ENCODE measurements at places on chromosomes 7 and 10.

GRCh38 chr7:36512616-36513015, 123.0 kb downstream of the ANLN start:
- no peak for DNase-seq

DNA sequence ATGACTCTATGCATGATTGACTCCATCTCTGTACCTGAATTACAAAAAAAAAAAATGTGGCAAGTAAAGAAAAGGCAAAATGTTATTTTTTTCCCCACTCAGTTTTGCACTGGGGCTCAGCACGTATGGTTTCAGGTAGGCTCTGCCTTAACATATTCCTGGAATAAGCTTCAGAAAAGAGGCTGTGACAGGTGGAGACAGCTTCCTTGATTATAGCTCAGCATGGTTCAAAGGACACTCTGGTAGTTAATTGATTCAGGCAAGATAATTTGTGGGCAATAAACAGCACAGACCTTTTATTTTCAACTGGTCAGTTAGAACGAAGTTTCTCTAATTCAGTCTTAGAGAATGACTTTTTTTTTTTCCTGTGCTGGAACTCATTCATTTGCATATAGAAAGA, 347.3 kb downstream of the GALNT17 start:
- no peak for DNase-seq

DNA sequence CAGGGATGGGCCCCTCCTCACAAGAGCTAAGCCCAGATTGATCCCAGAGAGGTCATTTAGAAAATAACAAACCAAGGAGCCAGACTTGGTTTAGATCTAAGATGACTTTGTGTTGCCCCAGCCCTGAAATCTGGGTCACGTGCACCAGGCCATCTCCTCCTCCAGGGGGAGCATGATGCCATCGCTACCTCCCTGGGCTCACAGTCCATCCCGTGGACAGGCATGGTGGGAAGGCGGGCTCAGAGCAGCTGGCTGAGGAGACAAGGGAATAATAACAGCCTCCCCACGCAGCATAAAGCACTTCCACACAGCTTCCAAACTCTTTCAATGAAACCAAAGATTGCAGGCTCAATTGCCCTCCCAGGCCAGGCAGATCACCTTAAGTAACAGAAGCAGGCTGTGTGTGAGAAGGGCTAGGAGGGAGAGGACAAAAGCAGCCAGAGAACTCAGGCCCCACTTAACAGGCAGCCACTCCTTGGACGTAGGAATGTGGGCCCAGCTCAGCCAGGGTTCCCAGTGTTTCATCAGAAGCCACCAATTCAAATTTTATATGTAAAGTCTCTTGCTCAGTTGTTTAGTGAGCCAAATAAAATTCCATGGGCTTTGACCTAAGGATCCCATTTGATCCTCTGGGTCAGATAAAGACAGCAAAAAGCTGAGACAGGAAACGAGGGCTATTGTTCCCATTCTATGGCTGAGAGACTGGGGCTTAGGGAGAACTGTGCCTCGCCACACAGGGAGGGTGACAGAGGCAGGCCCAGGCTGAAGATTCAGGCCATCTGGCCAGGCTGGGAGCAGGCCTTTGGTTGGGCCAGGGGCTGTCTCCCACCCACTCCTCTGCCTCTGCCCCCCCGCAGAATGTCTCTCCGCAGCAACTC, 100.2 kb downstream of the COL13A1 start:
- peak; percentile 16 for DNase-seq

DNA sequence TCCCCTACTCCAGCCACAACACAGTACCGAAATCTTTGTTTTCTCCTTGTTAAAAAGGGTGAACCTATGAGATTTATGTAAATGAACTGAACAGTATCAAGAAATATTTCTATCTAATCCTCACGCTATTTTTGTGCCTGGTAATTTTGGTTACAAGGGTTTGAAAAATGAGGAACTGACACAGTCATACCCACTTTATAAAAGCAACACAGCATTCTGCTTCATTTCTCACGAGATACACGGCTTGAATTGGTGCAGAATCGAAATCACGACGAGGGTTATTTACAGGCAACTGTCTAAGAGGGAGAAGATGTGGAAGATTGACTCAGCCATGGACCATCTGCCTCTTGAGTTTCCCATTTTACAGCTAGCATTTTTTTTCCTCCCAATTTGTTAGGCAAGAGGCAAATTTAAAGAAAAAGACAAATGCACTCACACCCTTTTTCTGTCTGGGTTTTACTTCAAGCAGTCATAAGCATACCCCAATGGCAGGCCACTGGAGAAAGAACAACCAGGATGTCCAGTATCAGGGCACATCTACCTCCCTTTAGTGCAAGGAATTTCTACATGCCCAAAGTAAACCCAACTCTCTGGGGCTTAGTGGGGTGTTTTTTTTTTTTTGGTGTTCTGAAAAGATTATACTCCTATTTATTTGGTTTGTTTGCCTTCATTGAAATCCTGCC, 108.1 kb downstream of the ITGB8 start:
- no peak for DNase-seq

DNA sequence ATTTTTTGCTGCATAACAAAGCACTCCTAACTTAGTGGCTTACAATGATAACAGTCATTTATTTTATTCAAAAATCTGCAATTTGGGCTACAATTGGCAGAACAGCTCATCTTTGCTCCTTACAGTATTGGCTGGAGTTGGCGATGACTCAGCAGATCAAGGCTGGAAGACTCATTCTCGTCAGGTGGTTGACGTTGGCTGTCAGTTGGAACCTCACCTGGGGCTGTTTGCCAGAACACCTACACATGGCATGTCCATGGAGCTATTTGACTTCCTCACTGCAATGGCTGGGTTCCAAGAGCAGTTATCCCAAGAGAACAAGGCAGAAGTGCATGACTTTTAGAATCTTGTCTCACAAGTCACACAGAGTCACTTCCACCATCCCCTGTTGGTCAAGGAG, 75.1 kb downstream of the NOD1 start:
- no peak for DNase-seq

GRCh38 chr7:46719616-46720015, 798.5 kb upstream of the IGFBP3 start:
- no peak for DNase-seq

DNA sequence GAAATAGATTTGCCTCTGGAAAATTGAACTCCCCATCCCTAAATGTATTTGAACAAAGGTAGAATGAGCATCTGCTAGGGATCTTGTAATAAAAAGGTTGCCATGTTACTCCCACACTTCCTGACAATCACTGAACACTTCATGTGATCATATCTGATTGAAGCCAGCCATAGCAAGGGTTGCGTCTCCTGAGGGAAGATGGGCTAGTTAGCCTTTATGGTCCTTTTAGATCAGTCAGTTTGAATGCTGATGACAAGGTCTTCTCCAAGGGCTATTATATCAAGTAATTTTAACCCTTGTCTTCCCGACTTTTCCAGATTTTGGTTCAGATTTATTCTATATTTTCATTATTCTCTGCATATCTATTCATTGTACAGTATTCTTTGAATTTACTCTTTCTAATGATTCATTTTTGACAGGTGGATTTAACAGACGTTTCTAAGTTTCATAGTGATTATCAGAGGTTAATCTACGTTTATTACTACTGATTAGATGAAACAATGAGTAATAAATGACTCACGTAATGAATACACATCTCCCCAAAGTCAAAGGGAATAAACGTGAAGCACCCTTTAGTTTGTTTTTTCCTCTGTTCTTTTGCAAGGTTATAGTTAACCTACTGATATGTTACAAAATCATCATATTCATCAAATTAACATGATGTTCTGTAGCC, 28.1 kb downstream of the CSGALNACT2 start:
- no peak for DNase-seq

- DNase-seq, result no peak
Measured at GRCh38 chr7:1999278-1999984, 233.3 kb downstream of the MAD1L1 start.

- peak; percentile 15 for DNase-seq
Measured at GRCh38 chr7:128703609-128704241, 31.6 kb downstream of the GARIN1A start.

- DNase-seq, result no peak
Measured at GRCh38 chr7:27080844-27081436, 14.9 kb downstream of the HOXA1 start.

GRCh38 chr7:64888901-64889685, 14.0 kb upstream of the ZNF273 start:
- no peak for DNase-seq

DNA sequence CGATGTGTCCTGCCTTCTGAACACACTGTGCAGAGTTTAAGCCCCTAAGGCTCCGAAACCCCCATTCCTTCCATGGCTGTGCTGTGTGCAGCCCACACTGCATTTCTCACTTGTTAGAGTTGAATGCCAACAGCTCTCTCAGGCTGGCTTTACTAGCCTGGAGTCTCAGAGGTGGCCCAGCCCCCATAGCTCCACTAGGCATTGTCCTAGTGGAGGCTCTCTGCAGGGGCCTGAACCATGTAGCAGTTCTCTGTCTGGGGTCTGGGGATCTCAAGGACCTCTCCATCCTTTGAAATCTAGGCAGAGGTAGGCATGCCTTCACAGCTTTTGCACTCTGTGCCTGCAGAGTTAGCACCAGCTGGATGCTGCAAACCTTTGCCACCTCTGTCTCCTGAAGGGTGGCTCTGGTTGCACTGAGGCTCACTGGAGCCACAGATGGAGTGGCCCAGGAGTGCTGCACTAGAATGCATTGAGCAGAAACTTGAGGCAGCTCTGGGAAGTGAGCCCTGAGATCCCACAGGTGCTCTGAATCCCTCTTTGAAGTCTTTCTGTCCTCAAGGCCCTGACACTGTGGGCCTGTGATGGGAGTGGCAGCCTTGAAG, 301.7 kb downstream of the DGKB start:
- no peak for DNase-seq

All from T-helper 2 cell (primary cell).